Epithelial cell of proximal tubule (primary cell): ENCODE measurements at places on chromosomes 12 and 14. TPM values are rescaled to one million over a fixed set of nuclear protein-coding genes. Genes with fewer than 3 reads are reported as not detected.

Gene SYT1
- 1.2 and 2.0 TPM in 2 replicates for total RNA-seq

Gene CIROP
- total RNA-seq, result not detected in 2 replicates

DNA sequence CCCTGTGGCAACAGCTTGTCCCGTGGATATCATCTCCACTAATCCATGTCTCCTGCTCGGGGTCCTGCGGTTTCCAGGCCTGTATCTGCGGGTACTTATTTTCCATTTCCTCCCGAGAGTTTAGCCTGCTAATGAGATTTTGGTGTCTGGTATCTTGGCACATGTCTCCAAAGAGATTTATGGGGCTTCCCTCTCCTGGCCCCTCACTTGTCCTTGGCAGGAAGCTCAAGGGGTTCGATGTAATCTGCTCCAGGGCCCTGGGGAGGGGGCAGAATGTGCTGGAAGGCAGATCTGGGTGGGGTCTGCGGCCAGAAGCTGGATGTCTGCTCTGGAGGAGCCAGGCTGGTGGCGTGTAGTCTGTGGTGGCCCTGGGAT lies 85.7 kb downstream of the KIF26A start:
- DNase-seq, result no peak

DNA sequence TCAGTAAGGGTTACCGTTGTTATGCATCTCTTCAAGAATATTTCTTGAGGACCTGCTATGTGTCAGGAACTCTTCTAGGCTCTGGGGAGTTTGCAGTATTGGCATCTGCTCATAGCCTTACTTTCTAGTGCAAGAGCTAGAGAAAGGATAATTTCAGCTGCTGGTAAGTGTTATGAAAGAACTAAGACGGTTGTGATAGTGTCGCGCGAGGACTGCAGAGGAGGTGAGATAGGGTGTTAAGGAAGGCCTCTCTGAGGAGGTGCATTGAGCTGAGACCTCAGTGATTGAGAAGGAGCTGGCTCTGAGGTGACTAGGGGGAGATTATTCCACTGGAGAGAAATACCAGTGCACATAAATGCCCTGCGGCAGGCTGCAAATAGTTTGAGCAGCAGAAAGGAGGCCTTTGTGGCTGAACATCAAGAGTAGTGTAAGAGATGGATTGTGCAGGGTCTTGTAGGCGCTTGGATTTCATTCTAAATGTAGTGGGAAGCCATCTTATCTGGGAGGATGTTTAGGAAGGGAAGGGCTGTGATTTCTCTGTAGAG lies 824 bp downstream of the DDX55 start:
- no peak for DNase-seq

- DNase-seq, result no peak
Measured at GRCh38 chr12:95358111-95359083, 115.6 kb upstream of the METAP2 start.

DNA sequence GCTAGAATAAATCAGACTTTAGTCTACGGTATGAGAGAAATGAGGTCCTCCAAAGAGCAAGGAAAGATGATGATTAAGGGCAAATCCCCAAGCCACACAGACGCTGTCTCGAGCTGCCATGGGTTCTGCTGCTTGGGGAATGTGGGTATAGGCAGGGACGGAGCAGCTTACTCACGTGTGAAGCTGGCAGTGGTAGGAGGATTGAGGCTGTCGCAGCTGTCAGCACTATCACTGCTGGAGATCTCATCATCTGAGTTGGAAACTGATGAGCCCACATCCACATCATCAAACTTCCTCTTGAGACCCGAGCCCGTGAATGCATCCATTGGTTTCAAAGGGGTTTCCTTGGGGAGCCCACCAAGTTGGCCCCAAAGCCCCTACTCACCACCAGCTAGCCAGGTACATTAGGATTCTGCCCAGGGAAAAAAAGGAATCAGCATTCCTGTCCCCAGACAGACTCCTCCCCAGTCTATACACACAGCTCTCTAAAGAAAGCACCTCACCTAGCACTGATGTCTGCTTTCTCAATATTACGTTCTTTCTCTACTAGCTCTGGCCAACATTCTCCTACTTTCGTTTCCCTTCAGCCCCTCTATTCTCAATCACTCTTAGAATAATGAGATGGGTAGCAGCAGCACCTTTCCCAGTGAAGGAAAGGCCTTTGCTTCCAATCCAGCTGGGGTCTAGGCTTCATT lies 7.0 kb downstream of the CSRNP2 start:
- DNase-seq, result no peak

DNA sequence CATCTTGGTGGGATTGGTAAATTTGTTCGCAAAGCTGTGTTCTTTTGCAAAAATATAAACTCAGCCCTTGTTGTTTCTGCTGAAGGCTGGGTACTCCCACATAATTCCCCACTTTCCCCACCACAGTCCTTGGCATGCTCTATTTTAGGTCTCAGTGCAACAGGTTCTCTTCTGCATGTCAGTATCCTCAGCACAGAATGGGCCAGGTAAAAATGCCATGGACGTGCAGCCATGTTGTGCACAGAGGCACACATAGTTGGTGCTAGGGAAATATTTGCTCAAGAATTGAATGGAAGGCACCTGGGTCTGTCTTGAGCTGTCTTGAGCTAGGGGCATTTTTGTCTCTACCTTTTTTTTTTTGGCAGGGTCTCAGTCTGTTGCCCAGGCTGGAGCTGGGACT lies 87.8 kb upstream of the LHX5 start:
- no peak for DNase-seq

DNA sequence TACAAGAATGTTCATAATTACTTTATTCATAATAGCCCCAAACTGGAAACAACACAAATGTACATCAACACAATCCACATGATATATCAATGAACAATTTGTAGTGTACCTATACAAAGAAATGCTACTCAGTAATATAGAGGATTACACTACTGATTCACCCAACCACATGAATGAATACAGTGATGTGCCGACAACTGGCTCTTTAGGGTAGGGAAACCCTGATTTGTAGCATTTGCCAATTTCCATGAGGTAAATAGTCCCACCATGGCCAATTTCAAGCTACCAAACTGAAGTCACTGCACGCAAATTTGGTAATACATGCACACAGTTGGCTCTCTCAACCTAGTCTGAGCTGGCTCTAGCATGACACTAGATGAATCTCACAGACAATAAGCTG lies 190.4 kb upstream of the KRR1 start:
- no peak for DNase-seq
